GOT3 (cell line): ENCODE measurements at places on chromosomes 3 and 15.

GRCh38 chr15:27592036-27592760 lies 506.9 kb downstream of the OCA2 start:
- DNase-seq, result no peak

GRCh38 chr3:120029749-120030148 lies 64.5 kb downstream of the GSK3B start:
- DNase-seq, result no peak

GRCh38 chr3:123656691-123657090 lies 71.8 kb upstream of the HACD2 start:
- DNase-seq, result no peak

DNA sequence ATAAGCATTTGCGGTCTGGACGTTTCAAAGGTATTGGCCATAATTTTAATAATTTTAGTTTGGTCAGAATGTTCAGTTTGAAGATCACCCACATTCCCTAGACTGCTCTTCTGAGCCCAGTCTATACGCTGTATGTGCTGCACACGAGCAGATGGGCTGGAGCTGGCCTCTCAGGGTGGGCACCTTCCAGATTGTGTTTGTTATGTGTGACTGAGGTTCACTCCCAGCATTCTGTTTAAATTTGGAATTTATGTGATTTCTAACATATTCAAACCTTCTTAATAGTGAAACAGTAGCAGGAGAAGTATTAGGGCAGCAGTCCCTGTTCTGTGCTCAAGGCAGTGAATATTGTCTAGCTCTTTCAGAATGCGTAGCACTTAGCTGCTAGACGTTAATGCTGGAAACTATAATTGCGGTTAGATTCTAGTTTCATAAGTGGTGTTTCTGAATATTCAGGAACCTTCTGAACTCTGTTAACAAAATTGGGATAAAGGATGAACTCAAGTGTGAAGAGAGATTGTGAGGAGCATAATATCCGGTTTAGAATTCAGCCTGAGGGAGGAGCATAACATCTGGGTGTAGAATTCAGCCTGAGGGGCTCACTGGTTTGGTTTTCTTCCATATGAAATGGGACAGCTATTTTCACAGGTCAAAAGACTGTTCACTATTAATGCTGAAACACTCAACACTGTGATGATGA lies 68.6 kb upstream of the RPL35A start:
- DNase-seq, result no peak

GRCh38 chr3:126450744-126451143 lies 24.9 kb downstream of the ZXDC start:
- DNase-seq, result no peak

DNA sequence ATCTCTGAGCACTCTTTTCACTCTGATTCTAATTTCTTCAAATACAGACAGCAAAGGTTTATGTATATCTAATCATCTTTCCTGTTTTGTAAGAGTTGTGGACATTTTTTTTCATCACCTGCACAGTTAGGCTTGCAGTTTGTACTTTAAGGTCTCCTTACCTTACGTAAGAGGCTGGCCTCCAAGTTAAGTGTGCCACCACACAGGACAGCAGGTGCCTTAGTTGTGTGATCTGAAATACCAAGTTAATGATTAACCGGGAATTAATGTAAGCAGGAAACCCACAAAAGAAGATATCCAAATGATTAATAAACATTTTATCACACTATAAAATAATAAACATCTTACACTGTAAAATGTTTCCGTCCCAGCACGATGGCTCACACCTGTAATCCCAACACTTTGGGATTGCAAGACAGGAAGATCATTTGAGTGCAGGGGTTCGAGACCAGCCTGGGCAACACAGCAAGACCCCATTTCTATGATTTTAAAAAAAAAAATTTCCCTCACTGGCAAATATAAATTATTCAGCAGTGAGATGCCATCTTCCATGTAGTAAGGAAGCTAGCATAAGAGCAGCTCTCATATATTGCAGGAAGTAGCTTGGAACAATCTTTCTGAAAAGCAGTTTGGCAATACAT lies 87.7 kb upstream of the LIMD1 start:
- DNase-seq, result no peak
